ENCODE measurements at places on chromosomes 16 and 17. TPM values are rescaled to one million over a fixed set of nuclear protein-coding genes. Genes with fewer than 3 reads are reported as not detected.

GRCh38 chr16:7382521-7382920 is 49.9 kb downstream of the RBFOX1 start:
- no peak for DNase-seq

TNS4 gene
- not detected for total RNA-seq

DNA sequence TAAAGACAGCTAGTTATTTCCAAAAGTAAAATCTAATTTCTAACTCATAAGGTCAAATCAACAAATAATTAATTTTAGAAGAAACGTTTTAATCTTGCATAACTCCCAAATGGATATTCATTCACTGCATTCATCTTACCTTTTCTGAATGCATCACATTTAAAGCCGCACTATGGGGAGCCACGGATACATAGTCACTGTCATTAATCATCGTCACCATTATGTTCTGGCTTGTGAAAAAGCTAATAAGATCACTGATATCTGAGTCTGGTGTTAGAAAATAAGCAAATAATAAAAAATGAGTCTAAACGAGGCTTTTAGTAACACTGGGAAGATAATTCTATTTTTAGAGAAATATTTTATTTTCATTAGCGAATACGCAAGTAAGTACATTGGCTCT is 42.4 kb upstream of the ABCA10 start:
- DNase-seq = no peak

GRB7 gene
- 0.18 TPM for total RNA-seq

GRCh38 chr17:17137731-17138585 is 68.2 kb downstream of the PLD6 start:
- DNase-seq = no peak

PPP1R27 gene
- not detected for total RNA-seq

NEK8 gene
- total RNA-seq = 5.2 TPM

Measured in IMR-90 (cell line).